ENCODE measurements at places on chromosomes 13 and 19.
A peak's percentile ranks its signal among the peaks of the same experiment; 100 is the strongest.

- H3K4me3 ChIP-seq: no peak overlapping the region
- no peak overlapping the region for H3K27ac ChIP-seq
- no peaks in the 10 kb centered on the region for H3K36me3 ChIP-seq
- H3K4me1 ChIP-seq: peaks cover 15% of the 10 kb centered on the region
- no peaks in the 10 kb centered on the region for H3K27me3 ChIP-seq
- DNase-seq: no peak
Measured at GRCh38 chr19:38830039-38830733, 1.4 kb downstream of the ECH1 start.

DNA sequence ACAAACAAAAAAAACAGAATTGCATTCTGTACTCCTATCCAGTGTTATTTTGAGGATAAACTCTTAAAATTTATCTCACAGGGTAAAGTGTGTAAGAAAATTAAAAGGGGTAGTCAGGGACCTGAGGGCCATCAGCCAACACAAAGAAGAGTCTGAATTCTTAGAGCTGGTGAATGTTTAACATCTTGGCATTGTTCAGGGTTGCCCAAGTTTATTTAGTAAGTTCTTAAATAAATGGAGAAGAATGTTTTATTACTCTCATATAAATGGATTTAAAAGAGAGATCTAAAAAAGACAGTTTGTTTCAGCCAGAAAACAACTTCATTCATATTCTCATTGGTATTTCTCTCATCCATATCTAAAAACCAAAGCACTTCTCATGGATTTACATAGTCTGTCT lies 171.7 kb downstream of the LACC1 start:
- no peak overlapping the region for H3K4me3 ChIP-seq
- H3K27ac ChIP-seq: no peak overlapping the region
- no peaks in the 10 kb centered on the region for H3K27me3 ChIP-seq
- H3K4me1 ChIP-seq: peaks cover 22% of the 10 kb centered on the region

DNA sequence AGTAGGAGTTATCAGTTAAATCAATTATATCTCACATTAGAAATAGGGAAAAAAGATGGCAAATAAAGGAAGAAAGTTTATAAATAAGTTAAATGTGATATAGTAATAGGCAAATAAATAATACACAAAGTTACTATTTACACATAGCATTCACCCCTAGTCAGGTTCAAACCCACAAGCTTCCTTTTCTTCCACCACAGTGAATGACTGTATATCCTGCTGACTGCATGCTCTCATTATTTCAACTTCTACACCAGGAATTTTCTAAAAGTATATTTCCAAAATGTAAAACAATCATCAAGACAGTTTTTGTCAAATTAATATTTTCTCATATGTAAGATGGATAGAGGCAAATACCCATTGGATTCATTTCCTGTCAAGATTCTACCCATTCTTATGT lies 548.6 kb upstream of the SLITRK5 start:
- no peaks in the 10 kb centered on the region for H3K4me1 ChIP-seq
- H3K36me3 ChIP-seq: no peaks in the 10 kb centered on the region
- H3K27ac ChIP-seq: no peak overlapping the region

GRCh38 chr13:34750078-34750931 lies 191.8 kb upstream of the NBEA start:
- no peaks in the 10 kb centered on the region for H3K4me1 ChIP-seq
- no peaks in the 10 kb centered on the region for H3K27me3 ChIP-seq
- DNase-seq: peak; percentile 58
- peak overlapping the region; percentile 46 for H3K4me3 ChIP-seq
- no peaks in the 10 kb centered on the region for H3K36me3 ChIP-seq

DNA sequence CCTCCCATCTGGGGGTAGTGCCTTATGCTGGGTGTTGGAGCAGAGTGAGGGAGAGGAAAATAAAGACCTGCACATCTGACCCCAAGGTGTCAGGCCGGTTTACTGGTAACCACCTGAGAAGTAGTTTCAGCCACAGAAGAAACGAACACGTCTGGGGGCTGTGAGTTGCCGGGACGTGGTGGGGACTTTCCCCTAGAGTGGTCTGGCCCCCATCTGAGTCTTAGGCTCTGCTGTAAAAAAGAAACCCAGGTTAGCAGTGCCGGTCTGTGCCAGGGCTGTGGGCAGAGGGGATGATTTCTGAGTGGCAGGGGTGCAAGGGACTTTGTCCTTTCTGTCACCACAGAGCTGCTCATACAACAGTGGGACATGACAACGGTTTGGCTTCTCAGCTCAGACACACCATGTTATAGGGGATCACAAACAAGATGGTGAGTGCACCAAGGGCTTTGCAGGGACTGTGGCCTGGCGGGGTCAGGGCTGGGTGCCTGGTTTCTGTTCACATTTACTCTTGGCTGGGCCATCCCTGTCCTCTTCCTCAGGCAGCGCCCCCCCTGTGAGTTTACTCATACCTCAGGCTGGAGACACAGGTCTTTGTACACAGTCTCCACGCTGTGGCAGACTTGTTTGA lies 9.0 kb downstream of the GCDH start:
- no peaks in the 10 kb centered on the region for H3K27me3 ChIP-seq
- no peak overlapping the region for H3K27ac ChIP-seq
- H3K36me3 ChIP-seq: no peaks in the 10 kb centered on the region
- no peaks in the 10 kb centered on the region for H3K4me1 ChIP-seq
- no peak overlapping the region for H3K4me3 ChIP-seq

DNA sequence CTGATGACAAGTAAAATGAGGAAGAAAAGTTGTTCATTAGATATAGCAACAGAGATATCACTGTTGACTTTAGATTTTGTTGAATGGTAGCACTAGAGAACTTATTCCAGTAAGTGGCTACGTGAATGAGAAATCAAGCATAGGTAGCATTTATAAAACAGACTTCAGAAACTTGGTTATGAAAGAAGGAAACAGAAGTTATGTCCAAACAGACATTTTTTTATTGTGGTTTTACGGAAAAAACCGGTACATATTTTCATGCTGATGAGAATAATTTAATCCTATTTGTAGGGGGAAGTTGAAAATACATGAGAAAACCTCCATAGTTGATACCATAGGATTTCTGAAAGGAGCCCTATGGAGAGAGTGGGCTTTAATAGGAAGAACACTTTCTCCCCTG lies 325.7 kb upstream of the SLC10A2 start:
- DNase-seq: no peak
- no peaks in the 10 kb centered on the region for H3K36me3 ChIP-seq
- H3K27ac ChIP-seq: no peak overlapping the region
- no peaks in the 10 kb centered on the region for H3K27me3 ChIP-seq
- H3K4me1 ChIP-seq: no peaks in the 10 kb centered on the region

- no peaks in the 10 kb centered on the region for H3K36me3 ChIP-seq
- H3K4me1 ChIP-seq: peaks cover 6% of the 10 kb centered on the region
- H3K27me3 ChIP-seq: no peaks in the 10 kb centered on the region
- DNase-seq: no peak
Measured at GRCh38 chr19:6364353-6364752, 3.0 kb downstream of the CLPP start.

DNA sequence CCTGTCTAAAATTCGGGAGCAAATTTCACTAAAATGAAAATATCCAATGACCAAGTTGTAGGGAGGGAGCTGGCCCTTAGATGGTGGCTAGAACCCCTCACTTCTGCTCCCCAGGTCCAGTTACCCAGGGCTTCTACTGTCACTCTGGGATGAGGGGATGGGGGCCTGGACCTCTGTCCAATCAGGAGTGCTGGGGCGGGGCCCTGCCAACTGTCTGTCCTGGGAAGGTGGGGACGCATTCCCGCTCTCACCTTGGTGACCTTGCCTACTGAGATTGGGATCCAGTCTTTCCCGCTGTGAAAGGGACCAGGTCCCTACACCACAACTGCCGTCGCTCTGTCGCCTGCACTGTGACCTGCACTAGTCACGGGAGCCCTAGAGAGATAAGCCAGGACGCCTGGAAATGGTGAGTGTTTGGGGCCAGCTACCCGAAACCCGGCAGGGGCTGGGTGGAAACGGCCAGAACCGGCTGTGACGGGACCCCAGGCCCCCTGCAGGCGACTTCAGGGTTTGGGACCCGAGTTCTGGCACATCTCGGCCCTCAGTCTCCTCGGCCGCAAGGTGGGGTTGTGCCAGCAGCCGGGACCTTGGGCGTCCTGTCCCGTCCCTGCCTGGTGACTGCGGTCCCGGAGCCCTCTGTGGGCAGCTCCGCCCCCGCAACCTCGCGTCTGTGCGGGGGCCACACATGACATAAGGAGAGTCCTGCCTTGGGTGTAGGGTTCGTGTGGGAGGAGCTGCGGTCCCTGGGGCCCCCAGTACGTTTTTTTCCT lies 22.8 kb downstream of the ZNF20 start:
- H3K36me3 ChIP-seq: no peaks in the 10 kb centered on the region
- H3K27me3 ChIP-seq: no peaks in the 10 kb centered on the region
- no peaks in the 10 kb centered on the region for H3K4me1 ChIP-seq
- DNase-seq: peak; percentile 34

DNA sequence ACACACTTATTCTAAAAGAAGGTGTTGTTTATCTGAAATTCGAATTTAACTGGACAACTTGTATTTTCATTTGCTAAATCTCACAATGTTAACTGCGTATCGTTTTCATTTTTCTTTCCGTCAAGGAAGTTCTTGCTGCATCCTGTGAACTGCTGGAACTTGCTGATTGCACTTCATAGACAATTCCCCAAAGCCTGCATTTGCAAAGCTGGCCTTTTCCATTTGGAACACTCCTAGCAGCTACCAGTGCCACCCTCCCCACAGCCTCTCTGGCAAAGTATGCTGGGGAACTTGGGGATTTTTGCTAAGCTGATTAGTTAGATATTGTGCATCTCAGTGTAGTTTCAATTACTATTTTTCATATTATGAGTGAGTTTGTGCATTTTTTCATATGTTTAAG lies 20.4 kb upstream of the ARGLU1 start:
- DNase-seq: no peak
- no peaks in the 10 kb centered on the region for H3K27me3 ChIP-seq
- H3K27ac ChIP-seq: no peak overlapping the region
- H3K36me3 ChIP-seq: no peaks in the 10 kb centered on the region
- no peaks in the 10 kb centered on the region for H3K4me1 ChIP-seq
- no peak overlapping the region for H3K4me3 ChIP-seq

GRCh38 chr13:67120872-67121531 lies 109.1 kb downstream of the PCDH9 start:
- no peaks in the 10 kb centered on the region for H3K27me3 ChIP-seq
- DNase-seq: no peak
- H3K36me3 ChIP-seq: no peaks in the 10 kb centered on the region
- no peaks in the 10 kb centered on the region for H3K4me1 ChIP-seq

- no peak overlapping the region for H3K27ac ChIP-seq
- H3K27me3 ChIP-seq: no peaks in the 10 kb centered on the region
- H3K4me3 ChIP-seq: no peak overlapping the region
- no peaks in the 10 kb centered on the region for H3K36me3 ChIP-seq
- H3K4me1 ChIP-seq: peaks cover 8% of the 10 kb centered on the region
Measured at GRCh38 chr13:111850458-111850857, 216.5 kb upstream of the SOX1 start.

GRCh38 chr13:48349525-48349924 lies 46.0 kb downstream of the RB1 start:
- no peak overlapping the region for H3K4me3 ChIP-seq
- no peak overlapping the region for H3K27ac ChIP-seq
- no peak for DNase-seq
- no peaks in the 10 kb centered on the region for H3K36me3 ChIP-seq
- no peaks in the 10 kb centered on the region for H3K4me1 ChIP-seq
- no peaks in the 10 kb centered on the region for H3K27me3 ChIP-seq

DNA sequence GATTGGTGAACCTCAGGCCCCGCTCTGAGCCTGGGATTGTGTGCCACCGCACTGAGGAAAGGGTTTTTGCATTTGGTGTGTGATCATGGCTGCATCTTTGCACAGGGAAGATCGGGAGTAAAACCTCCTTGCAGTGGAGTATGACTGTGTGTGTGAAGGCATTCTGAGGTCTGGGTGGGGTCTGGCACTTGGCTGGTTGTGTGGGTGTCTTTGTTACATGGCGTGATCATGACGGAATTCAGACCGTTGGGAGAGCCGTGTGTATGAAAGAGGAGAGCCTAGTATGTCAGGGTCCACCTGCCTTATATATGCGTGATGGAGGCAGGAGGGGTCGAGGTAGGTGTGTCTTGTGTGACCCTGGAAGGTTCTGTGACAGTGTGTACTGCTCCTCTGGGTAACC lies 740 bp upstream of the BEST2 start:
- no peaks in the 10 kb centered on the region for H3K27me3 ChIP-seq
- no peak overlapping the region for H3K4me3 ChIP-seq
- H3K27ac ChIP-seq: no peak overlapping the region
- no peak for DNase-seq
- no peaks in the 10 kb centered on the region for H3K36me3 ChIP-seq
- H3K4me1 ChIP-seq: peaks cover 5% of the 10 kb centered on the region

- peaks cover 6% of the 10 kb centered on the region for H3K4me1 ChIP-seq
- peak overlapping the region; percentile 79 for H3K27ac ChIP-seq
- DNase-seq: peak; percentile 26
Measured at GRCh38 chr13:20525144-20525600, 485 bp downstream of the CRYL1 start.

DNA sequence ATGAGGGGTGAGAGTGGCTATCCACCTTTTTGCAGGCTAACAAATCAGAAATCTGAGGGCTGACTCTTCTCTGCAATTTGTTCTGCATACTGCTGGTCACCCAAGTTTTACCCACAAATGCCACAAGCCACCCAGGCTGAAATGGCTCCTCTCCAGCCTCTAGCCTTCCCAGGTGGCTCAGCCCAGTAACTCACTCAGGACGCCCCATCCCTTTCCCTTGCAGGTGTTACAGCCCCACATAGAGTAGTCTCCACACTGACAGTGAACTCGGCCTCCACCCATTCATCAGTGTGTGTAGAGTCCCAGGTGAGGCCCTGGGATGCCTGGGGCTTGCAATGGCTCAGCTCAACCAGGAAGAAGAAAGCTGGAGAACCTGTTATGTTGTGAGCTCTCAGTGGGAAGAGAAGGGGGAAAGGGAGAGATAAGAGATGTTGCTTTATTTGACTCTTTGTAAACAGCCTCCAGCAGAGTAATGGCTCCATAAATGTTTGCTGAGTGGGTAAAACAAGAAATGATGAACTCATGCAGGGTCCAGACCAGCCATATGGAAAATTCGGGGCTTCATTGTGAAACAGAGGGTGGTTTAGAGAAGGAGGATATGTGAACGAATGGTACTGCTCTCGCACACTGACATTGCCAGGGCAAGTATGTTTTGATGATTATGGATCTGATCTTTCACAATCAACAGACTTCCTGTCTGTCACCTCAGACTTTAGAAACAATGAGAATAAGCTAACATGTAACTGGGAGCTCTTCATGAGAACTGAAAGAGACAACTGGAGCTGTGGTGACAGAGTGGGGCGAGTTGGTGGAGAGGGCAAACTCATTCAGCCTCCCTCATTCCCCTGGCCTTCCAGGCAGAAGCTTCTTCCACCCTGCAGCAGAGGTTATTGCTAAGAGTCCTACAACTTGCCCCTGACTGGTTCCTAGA lies 74.2 kb upstream of the RFC3 start:
- peaks cover 3% of the 10 kb centered on the region for H3K4me1 ChIP-seq
- H3K36me3 ChIP-seq: no peaks in the 10 kb centered on the region
- no peaks in the 10 kb centered on the region for H3K27me3 ChIP-seq
- no peak overlapping the region for H3K27ac ChIP-seq
- no peak for DNase-seq
